Stromal cell of bone marrow (primary cell): ENCODE measurements at places on chromosomes 1 and 21.

DNA sequence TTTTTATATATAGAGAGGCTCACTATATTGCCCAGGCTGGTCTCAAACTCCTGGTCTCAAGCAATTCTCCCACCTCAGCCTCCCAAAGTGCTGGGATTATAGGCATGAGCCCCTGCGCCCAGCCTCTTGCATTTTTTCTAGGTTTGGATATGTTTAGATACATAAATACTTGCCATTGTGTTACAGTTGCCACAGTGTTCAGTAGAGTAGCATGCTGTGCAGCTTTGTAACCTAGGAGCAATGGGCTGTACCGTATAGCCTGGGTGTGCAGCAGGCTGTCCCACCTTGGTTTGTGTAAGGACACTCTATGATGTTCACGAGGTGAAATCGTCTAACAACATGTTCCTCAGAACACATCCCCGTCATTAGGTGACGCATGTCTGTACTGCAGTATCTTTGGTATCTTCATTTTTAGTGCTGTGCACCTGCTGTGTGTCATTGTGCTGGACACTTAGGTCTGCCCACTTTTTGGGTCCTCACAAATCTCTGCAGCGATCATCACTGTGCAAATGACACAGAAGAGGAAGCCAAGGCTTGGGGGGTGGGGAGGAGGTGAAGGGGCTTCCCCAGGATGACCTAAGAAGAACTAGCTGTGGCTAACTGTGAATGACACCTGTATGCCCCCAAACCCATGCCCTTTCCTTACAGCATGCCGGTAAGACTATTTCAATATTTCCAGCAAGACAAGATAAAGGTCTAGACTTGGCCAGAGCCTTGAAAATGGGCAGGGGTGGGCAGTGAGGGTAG, 44.5 kb downstream of the SDC3 start:
- no peak for DNase-seq

GRCh38 chr1:151710187-151710840, 6.3 kb downstream of the CELF3 start:
- DNase-seq: no peak

- no peak for DNase-seq
Measured at GRCh38 chr1:240068961-240069360, 22.7 kb upstream of the FMN2 start.

GRCh38 chr1:186207391-186208085, 167.5 kb downstream of the TPR start:
- DNase-seq: no peak

GRCh38 chr1:2290171-2290578, 62.1 kb downstream of the SKI start:
- no peak for DNase-seq

DNA sequence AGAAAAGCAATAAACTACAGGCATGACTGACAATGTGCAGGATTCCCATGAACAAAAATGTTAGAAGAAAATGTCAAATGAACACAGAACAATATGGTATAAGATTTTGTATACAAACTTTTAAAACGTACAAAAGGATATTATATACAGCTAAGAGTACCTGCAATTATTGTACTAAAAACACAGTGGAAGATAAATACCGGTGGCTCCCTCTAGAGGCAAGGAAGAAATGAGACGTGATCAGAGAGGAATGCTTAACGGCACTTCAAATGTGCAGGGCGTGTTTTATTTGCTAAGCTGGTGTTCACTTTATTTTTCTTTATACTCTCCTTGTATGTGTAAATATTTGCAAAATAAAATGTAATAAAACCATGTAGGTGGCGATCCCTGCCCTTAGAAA, 191.8 kb upstream of the SAMSN1 start:
- peak; percentile 23 for DNase-seq

DNA sequence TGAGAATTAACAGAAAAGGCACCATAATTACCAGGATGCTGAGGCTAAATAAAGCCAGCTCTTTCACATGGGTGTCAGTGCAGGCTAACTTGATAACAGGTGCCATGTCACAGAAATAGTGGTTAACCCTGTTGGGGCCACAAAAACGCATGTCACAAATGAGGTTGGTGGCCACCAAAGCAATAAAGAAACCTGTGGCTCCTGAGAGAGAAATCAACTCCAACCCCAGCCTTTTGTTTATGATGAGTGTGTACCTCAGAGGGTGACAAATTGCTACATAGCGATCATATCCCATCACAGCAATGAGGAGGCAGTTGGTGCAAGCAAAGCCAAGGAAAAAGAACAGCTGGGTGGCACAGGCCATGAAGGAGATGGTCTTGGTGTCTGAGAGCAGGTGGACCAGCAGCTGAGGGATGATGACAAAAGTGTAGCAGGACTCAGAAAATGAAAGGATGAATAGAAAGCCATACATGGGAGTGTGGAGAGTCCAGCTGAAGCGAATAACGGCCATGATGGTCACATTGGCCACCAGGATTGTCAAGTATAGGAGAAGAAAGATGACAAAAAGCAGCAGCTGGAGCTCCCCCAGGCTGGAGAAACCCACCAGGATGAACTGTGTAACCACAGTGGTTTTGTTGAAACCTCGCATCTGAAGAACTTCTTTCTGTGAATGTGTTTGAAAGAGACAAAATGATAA, at the start of gene OR10T2:
Gene OR10T2 (minus strand): TSS at position 649 of the 697 bp plus-strand sequence. CDS start 0 bp downstream, at position 649.
- DNase-seq: no peak

- no peak for DNase-seq
Measured at GRCh38 chr1:201515895-201516294, 9.0 kb upstream of the CSRP1 start.

- DNase-seq: no peak
Measured at GRCh38 chr1:191671236-191671635, 487.0 kb upstream of the RGS18 start.

DNA sequence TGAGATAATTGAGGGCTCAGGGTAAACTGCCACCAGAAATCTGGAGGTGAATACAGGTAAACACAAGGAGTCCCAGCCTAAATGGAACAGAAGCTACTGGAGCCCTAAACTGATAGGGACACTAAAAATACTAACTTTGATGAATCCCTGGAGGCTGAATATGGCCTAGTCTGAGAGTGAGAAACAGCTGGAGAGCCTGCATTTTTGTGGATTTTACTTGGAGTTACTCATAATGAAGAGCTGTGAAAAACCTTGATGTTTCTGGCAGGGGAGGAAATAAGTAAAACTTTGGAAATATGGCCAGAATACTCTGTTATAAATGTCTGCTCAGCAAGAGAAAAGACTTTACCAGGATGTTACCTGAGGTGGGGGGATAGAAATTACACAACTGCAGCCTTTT, 164.4 kb downstream of the LIPI start:
- DNase-seq: no peak

- no peak for DNase-seq
Measured at GRCh38 chr1:15747378-15747777, 5.1 kb downstream of the TMEM82 start.

DNA sequence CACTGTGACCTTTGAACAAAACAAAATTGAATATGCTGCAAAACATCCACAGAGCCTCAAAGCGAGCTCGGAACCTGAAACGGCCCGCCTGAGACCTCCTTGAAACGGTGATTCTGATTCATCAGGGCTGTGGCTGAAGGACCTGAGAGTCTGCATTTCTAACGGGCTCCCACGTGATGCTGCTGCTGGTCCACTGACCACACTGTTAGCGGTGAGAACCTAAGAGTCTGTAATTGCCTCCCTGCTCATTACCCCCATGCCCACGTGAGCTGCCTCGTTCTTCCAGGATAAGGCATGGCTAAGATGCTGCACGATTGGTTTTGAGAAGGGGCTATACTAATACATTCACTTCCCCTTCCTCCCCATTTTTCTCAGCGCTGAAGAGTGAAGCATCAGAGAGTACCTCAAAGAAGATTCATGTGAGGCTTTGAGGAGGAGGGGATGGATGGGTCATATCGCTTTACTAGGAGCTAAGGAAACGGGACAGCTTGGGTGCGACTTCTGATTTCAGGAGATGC, 9.7 kb downstream of the TLR5 start:
- no peak for DNase-seq

- DNase-seq: no peak
Measured at GRCh38 chr21:44376606-44377005, 23.2 kb downstream of the TRPM2 start.

DNA sequence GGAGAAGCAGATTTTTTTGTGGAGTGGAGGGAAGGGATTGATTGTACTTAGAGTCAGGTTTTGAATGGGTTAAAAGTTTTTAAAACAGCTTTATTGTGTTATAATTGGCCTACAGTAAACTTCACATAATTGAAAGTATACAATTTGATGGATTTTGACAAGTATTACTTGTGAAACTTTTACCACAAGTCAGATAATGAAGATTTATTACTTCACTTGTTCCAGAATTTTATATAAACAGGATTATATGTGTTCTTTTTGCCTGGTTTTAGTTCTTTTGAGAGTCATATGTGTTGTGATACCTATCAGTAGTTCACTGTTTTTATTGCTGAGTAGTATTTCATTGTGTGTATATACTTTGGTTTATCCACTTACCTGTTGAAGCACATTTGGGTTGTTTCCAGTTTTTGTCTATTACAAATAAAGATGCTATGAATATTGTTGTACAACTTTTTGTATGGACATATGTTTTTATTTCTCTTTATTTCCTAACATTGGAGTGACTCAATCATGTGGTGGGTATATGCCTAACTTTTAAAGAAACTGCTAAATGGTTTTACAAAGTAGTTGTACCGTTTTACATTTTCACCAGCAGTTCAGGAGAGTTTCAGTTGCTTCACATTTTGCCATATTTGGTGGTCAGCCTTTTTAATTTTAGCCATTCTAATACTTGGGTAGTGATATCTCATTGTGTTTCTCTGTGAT, 71.0 kb downstream of the DYRK1A start:
- no peak for DNase-seq

DNA sequence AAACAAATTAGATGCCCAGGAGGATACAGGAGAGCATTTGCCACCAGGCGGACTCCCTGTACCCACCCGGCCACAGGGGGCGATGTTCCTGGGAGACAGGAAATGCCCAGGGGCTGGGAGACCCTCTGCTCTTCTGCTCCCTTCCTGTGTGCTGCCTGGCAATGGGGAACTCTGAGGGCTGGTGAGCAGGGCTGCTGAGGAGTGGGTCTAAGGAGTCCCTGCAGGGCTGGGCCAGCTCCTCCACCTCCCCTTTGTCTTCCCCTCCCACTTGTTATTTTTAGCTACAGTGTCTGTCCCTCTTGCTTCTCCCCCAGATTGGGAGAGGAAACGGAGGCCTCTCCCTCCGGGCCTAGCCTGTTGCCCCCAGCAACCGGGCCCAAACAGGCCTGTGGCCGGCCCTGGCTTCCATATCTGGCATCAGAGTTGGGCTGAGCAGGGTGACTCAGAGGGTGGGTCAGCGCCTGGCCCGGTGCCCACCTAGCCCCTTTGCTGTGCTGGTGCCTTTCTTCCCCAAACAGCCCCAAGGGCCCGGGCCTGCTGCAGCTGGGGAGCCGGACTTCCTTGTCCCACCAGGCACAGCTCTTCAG, 11.6 kb downstream of the LMNA start:
- peak; percentile 97 for DNase-seq
